Heart left ventricle (tissue), 16 donors: ENCODE measurements at places on chromosomes 6 and 20. TPM values are rescaled to one million over a fixed set of nuclear protein-coding genes. Genes with fewer than 3 reads are reported as not detected.

- DNase-seq = no peak
Observed at GRCh38 chr6:165889636-165890403, 226.8 kb upstream of the PDE10A start.

- DNase-seq = no peak
Observed at GRCh38 chr20:15597306-15597705, 975.9 kb downstream of the KIF16B start.

- no peak for DNase-seq
Observed at GRCh38 chr6:96015518-96016333, at the start of gene FUT9. Gene FUT9 (plus strand): TSS chr6:96015974. CDS start chr6:96203156, 187,182 bp downstream.

The PLTP gene
- total RNA-seq = 170 TPM

The TGM2 gene
- 356 TPM for total RNA-seq

The USP49 gene
- total RNA-seq = 2.4 TPM
